Sigmoid colon (tissue), 7 donors: ENCODE measurements at places on chromosomes 3 and 15.

DNA sequence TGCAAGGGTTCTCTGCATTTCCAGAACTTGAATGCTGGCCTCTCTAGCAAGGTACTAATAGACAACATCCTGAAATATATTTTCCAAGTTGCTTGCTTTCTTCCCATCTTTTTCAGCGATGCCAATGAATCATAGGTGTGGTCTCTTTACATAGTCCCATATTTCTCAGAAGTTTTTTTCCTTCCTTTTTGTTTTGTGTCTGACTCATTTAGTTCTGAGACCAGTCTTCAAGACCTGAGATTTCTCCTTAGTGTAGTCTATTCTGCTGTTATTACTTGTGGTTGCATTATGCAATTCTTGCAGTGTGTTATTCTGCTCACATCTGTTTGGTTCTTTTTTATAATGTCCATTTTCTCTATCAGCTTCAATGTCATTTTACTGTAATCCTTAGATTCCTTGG, 1265.0 kb upstream of the ALCAM start:
- H3K27ac ChIP-seq, result no peak overlapping the region
- DNase-seq, result no peak
- H3K4me3 ChIP-seq, result no peak overlapping the region
- H3K4me1 ChIP-seq, result no peaks in the 10 kb centered on the region
- H3K27me3 ChIP-seq, result no peaks in the 10 kb centered on the region

DNA sequence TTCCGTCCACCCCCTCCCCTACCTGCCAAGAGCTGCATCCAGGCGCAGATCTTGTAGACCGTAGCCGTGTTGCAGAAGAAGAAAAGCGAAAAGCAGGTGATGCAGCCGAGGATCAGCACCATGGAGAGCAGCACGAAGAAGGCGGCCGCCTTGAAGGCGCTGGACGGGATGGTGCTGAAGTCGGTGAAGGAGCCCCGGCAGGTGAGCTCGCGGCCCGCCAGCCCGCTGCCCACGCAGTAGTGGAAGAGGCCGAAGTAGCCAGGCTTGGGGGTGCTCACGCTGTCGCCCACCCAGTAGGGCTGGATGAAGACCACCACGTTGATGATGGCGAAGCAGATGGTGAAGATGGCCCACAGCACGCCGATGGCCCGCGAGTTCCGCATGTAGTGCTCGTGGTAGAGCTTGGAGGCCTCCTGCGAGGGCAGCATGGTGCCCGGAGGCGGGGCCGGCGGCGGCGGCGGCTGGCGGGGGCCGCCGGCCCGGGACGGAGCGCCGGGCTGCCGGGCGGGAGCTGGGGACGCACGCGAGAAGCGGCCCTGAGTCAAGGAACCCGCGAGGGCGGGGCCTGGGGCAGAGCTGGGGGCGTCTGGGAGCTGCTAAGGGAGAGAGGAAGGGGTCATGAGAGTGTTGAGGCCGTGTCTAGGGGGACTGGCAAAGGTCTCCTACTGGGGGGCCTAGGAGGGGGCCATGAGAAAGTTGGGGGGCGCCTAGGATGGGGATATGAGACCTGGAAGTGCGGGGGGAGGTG, 1.2 kb downstream of the LHFPL4 start:
- no peak for DNase-seq
- no peaks in the 10 kb centered on the region for H3K36me3 ChIP-seq
- H3K4me1 ChIP-seq, result no peaks in the 10 kb centered on the region

GRCh38 chr3:77835921-77836320, 796.0 kb downstream of the ROBO2 start:
- H3K36me3 ChIP-seq, result no peaks in the 10 kb centered on the region
- H3K27me3 ChIP-seq, result no peaks in the 10 kb centered on the region
- H3K4me3 ChIP-seq, result no peak overlapping the region

DNA sequence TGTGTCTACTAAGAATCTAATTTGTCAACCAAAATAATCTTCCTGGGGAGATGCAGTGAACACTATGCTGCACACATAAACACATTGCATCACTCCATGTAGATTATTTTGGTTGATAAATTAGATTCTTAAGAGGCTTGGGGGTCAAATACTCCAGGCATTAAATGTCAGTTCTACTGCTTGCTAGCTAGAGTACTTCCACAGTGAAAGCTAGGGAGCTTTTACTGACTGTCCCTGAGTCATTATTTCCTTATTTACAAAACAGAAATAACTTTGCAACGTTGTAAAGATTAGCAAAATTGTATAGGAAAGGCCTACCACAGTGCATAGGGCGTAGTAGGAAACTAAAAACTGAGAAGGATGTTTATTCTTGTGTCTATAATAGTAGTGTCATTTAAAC, 12.9 kb upstream of the TMC3 start:
- no peaks in the 10 kb centered on the region for H3K27me3 ChIP-seq
- no peaks in the 10 kb centered on the region for H3K4me1 ChIP-seq
- H3K36me3 ChIP-seq, result no peaks in the 10 kb centered on the region
- DNase-seq, result no peak
- H3K4me3 ChIP-seq, result no peak overlapping the region
- H3K27ac ChIP-seq, result no peak overlapping the region

- H3K4me1 ChIP-seq, result peaks cover 11% of the 10 kb centered on the region
- no peak overlapping the region for H3K27ac ChIP-seq
- no peak for DNase-seq
- H3K36me3 ChIP-seq, result no peaks in the 10 kb centered on the region
Measured at GRCh38 chr3:153897025-153897723, 224.0 kb upstream of the ARHGEF26 start.

DNA sequence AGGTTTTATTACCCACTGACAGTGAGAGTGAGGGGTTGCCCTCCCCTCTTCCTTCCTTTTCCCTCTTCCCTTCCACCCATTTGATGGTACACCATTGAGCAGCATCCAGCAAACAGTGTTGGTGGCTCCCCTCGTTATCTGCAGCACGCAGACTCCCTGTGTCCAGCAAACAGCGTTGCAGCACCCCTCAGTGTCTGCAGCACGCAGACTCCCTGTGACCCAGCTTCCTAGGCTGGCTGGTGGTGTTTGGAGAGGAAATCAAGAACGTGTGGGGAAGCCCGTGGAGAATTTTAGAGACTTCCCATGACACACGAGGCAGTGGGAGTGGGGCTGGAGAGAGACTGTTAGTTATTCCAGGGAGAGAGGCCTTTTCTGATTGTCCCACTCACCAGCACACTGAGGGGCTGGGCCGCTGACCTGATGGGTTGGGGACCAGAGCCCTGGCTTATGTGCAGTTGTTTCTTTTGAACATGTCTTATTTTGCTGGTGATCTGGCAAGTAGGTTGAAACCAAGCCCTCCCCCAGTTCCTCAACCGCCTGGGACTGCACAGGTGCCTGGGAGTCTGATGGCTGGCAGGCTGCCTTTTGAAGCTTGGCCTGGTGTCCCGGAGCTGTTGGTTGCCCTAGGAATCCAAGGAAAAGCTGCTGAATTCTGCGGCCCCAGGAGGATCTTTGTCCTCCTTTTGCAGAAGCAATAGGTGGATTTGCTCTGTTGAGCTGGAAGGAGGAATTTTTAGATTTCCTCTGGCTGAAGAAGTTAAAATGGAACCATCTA, 19.0 kb downstream of the APBA2 start:
- H3K4me3 ChIP-seq, result no peak overlapping the region
- H3K4me1 ChIP-seq, result no peaks in the 10 kb centered on the region
- H3K27me3 ChIP-seq, result no peaks in the 10 kb centered on the region
- no peak for DNase-seq
- no peaks in the 10 kb centered on the region for H3K36me3 ChIP-seq

DNA sequence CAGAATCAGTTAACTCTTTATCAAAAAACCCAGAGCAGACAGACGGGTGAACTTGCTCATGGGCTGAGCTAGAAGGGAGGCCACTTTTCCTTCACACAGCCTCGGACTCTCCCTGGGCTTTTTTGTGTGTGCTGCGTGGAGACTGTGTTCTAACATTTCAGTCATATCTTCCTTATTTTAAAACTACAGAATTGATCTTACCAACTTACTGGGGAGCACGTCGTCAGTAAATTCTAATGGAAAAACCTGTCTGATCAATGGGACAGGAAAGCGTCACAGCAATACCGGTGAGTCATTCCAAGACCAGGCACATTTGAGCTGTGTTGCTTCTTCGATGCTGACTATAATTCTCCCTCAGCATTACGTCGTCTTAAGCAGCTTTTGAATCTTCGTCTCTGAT, 145.1 kb downstream of the LPP start:
- H3K27ac ChIP-seq, result peak overlapping the region; percentile 87
- H3K4me3 ChIP-seq, result no peak overlapping the region
- H3K36me3 ChIP-seq, result no peaks in the 10 kb centered on the region
- H3K27me3 ChIP-seq, result no peaks in the 10 kb centered on the region
- no peak for DNase-seq
- H3K4me1 ChIP-seq, result no peaks in the 10 kb centered on the region

DNA sequence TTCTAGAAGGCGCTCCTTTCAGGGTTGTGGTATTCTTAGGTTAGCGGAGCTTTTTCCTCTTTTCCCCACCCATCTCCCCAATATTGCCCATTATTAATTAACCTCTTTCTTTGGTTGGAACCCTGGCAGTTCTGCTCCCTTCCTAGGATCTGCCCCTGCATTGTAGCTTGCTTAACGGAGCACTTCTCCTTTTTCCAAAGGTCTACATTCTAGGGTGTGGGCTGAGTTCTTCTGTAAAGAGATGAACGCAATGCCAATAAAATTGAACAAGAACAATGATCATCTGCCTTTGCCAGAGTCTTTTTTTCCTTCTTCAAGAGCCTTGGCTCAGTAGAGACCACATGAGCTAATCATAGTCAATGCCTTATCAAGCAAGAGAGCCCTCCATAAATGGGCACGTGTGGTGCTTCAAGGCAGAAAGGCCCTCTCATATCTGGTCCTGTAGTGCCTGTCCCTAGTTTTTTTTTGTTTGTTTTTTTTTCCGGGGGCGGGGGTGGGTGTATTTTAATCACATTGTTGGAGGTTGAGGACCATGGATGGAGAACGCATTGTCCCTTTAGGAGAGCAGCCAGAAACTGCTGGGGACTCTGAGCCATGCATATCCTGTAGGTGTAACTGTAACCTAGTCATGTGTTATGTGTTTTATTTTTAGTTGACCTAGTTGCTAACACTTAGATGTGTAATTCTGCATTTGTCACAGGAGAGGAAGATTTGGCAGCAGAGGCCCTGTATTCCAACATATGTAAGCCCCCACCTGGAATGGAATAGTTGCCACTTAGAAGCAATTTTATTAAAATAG, 64.7 kb upstream of the ACAD9 start:
- H3K27me3 ChIP-seq, result no peaks in the 10 kb centered on the region
- peak overlapping the region; percentile 38 for H3K27ac ChIP-seq
- no peak for DNase-seq

- no peaks in the 10 kb centered on the region for H3K36me3 ChIP-seq
- no peaks in the 10 kb centered on the region for H3K27me3 ChIP-seq
- H3K27ac ChIP-seq, result peak overlapping the region; percentile 38
- peak; percentile 70 for DNase-seq
- H3K4me3 ChIP-seq, result no peak overlapping the region
- peaks cover 4% of the 10 kb centered on the region for H3K4me1 ChIP-seq
Measured at GRCh38 chr3:171825222-171825828, 15.0 kb upstream of the PLD1 start.
